Activated effector memory CD4-positive, alpha-beta T cell treated with Interleukin-2 at 50 U/mL for 16 hours (primary cell): ENCODE measurements at places on chromosomes 12 and 14.

DNA sequence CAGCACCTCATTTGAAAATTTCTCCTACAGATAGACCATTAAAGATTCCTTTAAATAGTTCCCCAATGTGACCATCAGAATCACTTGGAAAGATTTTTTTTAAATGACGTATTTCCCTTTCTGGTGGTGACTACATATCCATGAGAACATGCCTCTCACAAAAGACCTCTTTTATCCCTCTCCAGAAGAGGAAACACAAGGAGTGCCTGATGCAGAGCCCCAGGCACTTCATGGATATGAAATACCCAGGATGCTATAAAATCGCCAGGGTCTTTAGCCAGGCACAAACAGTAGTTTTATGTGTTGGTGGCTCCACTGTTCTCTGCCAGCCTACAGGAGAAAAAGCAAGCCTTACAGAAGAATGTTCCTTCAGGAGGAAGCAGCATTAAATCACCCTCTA, 97.1 kb downstream of the ETNK1 start:
- DNase-seq, result no peak

GRCh38 chr12:115632308-115632707, 645.2 kb downstream of the MED13L start:
- DNase-seq, result no peak

DNA sequence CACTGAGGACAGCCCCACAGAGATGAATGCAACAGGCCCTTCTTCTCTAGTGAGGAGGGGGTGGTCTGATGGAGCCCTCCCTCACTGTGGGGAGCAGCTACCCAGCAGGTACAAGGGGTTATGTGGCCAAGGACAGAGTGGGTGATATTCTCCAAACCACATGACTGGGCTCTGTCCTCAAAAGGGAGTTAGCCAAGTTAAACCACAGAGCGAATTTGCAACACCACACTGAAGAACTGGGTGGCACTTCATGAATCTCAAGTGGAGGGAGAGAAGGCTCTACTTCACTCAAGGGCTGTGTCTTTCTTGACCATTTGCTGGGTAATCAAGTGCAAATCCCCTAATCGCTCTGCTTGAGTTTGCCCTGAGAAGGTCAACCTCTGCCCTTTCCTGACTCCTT, 12.5 kb downstream of the GPR68 start:
- DNase-seq, result no peak

DNA sequence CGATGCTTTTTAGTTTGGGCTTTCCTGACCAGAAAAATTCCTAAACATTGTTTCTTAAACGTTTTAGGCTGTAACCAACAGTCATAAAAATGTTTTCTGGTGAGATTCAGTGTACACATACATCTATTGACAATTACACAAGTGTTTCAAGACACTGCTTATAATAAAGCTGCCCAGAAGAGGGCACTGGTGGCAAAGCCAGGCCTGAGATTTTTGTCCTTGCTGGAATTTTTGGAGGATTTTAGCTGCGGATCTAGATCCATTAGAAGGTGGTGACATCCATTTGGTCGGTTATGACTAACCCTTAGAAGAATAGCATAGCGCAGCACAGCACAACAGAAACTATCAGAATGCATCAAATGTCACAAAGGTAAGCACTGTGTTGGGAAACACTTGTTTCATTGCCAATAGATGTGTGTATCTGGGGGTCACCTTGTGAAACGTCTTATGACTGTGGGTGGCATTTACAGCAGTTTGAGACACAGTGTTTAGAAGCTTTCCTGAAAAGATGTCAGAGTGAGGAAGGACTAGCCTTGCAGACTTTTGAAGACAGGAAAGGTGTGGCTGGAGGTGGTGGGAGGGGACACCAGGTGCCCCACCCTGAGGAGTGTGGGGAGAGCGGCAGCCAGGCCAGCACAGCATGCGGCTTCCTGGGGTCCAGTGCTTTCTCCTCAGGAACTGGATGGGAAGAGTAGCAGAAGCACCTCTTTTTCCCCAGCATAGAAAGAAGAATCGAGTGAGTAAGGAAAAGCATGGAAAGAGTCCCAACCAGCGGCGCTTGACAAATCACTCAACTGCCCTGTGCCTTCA, 54.7 kb upstream of the FKBP4 start:
- DNase-seq, result no peak

GRCh38 chr14:22163051-22163450, 426.0 kb downstream of the DAD1 start:
- no peak for DNase-seq

DNA sequence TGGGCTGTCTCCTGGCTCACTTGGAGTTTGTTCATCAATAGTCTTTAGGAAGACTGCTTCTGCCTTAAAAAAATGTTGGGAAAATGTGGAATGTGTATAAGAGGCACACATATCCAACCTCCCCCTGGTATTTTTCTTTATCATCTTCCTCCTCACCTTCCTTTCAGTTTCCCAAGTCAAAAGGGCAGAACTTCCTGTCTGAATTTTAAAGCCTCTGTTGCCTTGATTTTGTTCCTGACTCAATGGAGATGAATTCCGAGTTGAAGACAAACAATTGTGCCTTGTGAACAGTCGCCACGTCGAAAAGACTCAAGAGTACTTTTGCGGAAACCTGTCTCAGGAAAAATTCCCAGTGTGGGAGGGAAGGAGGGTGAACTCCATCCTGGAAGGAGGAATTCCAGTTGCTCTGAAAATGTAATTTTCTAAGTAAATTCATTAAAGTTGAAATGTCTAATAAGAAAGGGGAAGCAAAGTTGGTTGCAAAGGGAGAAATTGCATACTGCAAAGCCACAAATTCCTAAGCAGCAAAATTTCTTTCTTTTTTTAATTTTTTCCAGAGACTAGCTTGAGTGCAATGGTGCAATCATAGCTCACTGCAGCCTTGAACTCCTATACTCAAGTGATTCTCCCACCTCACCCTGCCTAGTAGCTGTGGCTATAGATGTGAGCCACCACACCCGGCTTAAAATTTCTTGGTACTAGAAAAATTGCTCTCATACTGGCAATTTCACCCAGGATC, 50.2 kb upstream of the ELK3 start:
- DNase-seq, result no peak
